ENCODE measurements at places on chromosomes 11 and 22.

GRCh38 chr11:76863196-76863777 is 2.6 kb downstream of the ACER3 start:
- no peak for DNase-seq

DNA sequence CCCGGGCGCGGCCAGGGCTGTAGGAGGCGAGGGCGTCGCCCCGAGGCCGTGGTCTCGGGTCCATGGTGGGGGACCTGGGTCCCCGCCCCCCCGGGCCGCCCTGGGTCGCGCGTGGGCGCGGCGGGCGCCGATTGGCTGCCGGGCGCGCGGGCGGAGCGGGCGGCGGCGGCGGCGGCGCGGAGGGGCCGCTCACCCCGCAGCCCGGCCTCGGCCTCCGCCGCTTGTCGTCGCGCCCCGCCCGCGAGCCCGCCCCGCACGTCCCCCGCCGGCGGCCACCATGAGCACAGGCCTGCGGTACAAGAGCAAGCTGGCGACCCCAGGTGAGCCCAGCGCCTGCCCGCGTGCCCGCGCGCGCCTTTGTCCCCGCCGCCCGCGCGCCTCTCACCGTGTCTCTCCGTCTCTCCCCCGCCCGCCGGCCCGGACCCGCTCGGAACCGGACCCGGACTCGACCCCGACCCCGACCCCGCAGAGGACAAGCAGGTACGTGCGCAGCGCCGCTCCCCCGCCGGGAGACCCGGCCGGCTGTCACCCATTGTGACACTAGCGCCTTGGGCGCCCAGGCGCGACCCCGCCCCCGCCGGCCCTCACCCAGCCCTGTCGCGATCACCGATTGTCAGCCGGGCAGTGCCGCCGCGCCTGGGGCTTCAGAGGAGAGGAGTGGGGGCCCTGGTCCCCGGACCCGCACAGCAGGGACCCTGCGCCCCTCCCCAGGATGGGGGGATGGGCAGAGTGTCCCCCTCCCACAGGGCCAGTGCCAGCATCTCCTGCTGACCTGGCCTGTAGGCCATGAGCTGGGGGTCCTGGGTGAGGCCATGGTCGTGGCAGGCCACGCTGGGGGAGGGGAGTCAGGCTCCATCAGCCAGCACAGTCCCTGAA is at the start of gene SEPTIN5:
SEPTIN5 (plus strand) TSS at position 192 of the 876 bp plus-strand sequence; CDS start at position 278, 86 bp downstream.
- DNase-seq: no peak

DNA sequence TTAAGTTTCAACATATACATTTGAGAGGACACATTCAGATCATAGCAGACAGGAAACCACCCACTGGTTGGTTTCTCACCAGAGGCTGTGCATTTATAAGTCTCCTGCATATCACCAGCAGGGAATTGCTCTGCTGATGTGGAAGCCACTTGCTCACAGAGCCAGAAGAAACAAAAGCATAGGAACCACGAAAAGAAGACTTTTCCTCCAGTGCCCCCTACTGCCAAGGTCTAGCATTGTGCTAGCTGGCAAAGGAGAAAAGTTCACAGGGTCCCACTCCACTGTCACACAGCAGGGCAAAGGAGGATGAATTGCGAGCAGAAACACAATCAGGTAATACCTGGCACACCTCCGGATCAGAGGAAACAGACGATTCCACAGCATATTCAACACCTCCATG is 28.9 kb upstream of the ISX start:
- DNase-seq: no peak

DNA sequence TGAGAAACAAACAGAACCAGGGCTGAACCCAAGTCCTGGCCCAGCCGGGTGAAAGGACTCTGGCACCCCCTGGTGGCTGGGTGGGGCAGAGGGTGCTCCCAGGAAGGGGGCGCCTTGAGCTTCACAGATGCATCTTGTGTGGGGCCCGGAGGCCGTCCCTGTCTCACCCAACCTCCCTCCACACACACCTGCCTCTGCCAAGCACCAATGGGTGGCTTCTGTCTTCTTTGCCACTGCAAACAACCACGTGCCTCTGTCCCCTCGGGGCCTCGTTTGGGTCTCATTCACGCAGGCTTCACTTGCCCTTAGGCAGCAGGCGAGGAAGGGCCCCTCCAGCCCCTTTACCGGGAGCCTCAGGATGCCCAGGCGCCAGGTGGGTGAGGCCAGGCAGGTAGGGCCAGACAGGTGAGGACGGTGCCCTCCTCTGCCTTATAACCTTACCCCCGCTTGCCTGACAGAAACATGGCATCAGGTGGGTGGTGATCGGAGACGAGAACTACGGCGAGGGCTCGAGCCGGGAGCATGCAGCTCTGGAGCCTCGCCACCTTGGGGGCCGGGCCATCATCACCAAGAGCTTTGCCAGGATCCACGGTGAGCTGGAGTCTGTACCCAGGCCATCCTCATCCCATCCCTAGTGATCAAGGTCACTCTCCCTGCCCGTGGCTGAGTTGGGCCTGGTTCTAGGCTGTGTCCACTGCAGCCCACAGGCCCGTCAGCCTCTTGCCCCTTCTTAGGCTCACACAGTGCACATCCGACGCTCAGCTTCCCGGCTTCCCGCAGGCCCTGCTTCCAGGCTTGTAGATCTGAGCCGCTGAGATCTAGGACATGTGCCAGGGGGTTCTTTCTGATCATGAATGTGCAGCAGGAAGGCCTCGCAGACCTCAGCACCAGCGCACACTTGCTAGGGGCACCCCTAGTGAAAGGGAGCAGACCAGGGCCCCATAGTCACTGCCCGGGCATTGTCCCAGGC is 17.2 kb downstream of the POLR3H start:
- no peak for DNase-seq

DNA sequence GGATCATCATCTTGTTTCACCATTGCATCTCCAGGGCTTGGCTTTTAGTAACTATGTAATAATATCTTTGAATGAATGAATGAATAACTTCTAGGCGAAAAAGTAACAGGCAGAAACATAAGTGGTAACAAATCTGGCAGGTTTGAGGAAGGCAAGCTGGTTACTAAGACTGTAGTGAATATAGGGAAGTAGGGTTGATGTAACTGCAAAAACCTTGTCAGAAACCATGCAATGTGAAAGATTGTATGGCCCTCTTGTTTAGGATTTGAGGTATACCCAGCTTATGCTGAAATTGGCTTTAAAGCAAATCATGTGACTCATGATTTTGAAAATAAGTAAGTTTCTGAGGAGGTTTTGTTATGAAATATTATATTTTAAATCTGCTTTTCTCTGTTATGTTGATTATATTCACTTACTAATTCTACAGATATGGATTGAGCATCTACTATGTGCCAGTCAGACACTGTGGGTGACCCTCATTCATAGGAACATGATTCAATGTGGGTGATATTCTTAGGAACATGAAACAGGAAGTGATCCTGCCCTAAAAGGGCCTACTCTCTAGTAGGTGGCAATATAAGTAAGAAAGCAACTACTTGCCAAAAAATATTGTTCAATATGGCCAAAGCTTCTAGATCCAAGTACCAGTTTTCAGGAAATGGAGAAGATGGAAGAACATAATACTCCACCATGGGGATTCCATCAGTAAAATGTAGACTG is 115.5 kb upstream of the CCDC90B start:
- DNase-seq: no peak

GRCh38 chr11:72668629-72669347 is 5.4 kb downstream of the PDE2A start:
- DNase-seq: no peak

DNA sequence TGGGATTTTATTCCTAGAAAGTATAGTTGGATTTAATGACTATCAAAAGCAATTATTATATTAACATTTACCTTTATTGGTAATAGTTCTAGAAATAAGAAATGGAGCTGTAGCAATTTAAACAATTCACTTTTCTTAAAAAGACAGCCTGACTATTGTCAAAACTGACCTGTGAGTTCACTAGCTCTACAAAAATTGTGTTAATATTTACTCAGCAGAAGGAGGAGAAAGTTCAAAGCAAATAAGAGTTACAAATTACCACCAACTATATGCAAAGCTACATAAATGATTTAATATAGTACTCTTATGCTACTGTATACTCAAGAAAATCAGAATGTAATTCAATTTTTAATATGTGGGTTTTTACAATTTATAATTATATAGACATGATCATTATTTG is 310.0 kb downstream of the DCDC1 start:
- no peak for DNase-seq

DNA sequence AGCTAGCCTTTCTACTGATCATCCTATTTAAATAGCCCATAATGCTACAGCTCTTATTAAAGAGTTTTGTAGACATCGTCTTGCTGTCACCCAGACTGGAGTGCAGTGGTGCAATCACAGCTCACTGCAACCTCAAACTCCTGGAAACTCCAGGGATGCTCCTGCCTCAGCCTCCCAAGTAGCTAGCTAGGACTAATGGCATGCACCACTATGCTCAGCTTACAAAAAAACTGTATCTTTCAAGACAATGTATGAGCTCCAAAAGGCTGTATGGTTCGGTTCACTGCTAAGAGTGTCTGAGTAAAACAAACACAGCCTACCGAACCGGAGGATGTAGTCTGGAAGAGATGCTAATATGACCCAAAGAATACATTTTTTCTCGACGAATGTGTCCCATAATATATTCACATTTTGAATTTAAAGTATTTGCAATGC is 2.6 kb downstream of the TAF1D start:
- DNase-seq: no peak

- peak; percentile 17 for DNase-seq
These were observed 2193.4 kb upstream of the RAG2 start for GRCh38 chr11:38791346-38791961.

- DNase-seq: no peak
These were observed 354.4 kb downstream of the SOX6 start for GRCh38 chr11:16001899-16002426.

- no peak for DNase-seq
These were observed 38.1 kb downstream of the AHNAK start for GRCh38 chr11:62508336-62509058.

DNA sequence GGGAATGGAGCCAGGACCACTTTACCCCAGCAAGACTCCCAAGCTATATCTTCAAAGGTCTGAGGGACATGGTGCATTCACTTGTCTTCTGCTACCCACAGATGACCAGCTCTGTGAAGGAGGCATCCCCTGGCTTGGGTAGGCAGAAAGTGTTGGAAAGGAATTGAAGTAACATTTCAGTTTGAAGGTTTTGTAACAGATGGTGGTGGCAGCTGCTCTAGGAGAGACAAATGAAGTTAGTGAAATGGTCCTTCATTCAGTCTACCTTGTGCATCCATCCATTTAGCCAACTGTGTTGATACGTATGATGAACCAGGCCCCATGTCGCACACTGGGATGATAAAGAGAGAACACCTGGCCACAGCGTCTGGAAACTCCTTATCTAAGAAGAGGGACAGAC is 140.5 kb downstream of the COMMD9 start:
- no peak for DNase-seq

- DNase-seq: no peak
These were observed 306.8 kb upstream of the DDI1 start for GRCh38 chr11:103729617-103730016.

DNA sequence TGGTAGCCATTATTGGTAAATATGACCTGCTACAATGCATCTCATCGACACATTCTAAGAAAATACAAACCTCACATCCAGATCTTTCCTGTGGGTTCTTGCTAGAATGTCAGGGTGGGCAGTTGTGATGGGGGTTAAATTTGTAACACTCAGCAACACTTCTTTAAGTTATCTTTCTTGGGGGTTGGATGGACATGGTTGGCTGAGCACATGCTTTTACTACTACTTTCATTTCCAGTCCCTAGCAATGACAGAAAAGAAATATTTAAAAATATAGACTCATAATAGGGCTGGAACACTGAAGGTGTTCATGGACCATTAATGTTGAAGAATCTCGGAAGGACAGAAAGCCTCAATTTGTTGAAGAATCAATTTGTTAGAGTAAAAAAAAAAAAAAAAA is 57.6 kb downstream of the APOL3 start:
- no peak for DNase-seq

DNA sequence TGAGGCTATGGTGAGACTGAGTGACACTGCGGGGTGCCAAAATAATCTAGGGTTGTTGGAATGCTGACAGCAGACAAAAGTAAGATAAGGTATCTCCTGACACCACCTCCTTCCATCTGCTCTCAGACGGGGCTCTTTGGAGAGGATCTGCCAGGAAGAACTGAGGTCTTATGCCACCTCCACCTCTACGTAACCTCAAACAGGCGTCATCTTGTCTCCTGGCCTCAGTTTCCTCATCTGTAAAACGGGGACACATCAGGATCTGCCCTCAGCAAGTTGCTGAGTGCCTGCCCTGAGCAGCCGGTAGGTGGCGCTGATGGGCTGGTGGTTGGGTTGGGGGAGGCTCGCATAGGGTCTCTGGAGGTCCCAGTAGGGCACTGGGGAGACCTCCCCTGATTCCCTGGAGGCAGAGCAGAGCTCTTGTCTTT is 1.7 kb upstream of the MYEOV start:
- DNase-seq: peak; percentile 58

DNA sequence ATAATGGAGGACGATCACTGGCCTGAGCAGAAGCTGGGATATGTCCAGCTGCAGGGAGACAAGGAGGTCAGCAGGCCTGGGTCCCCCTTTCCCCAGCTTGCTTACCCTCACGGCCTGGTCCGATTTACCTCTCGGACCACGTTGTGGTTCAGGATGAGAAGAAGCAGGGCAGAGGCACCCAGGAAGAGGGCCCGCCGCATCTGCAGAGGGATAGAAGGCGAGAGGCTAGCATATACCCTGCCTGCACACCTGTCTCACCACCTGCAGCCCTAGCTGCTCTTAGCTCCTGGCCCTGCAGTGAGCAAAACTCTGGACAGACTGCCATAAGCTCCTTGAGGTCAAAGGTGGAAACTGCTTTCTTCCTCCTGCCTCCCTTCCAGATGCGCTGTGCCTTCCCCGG is 1.3 kb downstream of the RNF215 start:
- no peak for DNase-seq

DNA sequence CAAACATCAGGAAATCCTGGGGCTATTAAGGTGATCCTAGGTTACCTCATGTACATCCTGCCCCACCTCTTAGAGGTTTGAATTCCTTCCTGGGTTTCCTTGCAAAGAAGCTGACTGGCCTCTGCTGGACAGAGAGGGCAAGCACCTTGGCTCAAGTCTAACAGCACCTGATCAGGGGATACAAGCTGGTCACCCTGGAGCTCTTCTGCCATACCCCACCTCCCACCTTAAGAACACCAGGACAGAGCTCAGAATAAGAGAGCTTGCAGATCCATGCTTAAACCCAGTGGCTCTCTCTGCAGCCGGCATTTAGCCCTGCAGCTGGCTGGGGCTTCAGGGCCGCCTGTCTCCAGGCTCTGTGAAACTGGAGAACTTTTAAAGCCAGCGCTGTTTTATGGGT is 386.6 kb upstream of the NARS2 start:
- DNase-seq: no peak

DNA sequence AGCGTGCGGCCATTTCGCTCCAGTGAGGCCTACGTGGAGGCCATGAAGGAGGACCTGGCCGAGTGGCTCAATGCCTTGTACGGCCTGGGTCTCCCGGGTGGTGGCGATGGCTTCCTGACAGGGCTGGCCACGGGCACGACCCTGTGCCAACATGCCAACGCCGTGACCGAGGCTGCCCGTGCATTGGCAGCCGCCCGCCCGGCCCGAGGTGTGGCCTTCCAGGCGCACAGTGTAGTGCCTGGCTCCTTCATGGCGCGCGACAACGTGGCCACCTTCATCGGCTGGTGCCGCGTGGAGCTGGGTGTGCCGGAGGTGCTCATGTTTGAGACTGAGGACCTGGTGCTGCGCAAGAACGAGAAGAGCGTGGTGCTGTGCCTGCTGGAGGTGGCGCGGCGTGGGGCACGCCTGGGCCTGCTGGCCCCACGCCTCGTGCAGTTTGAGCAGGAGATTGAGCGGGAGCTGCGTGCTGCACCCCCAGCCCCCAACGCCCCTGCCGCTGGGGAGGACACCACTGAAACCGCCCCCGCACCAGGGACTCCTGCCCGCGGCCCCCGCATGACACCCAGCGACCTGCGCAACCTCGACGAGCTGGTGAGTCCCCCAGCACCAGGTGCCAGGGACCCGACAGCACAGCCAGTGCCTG is 1.8 kb downstream of the GAS2L1 start:
- DNase-seq: no peak
